ENCODE measurements at places on chromosomes 7 and 10.

DNA sequence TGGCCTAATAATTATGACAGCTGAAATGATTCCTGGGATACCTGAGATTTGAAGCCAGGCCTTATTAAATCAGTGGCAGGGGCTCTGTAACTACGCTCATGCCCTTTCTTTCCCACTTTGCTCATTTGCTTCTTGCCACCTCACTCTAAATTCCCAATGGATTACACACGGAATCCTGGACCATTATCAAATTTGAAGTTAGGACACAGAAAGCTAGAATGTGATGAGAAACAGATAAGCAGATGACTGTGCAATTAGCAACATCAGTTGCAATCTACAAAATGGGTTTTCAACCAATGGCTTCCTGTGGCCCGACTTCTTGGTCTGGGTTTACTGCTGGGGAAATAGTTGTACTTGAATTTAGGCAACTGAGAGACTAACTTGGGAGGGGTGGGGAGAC is 374.3 kb downstream of the INHBA start:
- DNase-seq, result no peak
- no peaks in the 10 kb centered on the region for H3K4me1 ChIP-seq
- no peaks in the 10 kb centered on the region for H3K36me3 ChIP-seq
- no peak overlapping the region for H3K27ac ChIP-seq
- H3K4me3 ChIP-seq, result no peak overlapping the region

GRCh38 chr10:46524472-46525176 is 31.8 kb downstream of the GPRIN2 start:
- no peak for DNase-seq
- H3K4me1 ChIP-seq, result no peaks in the 10 kb centered on the region
- no peak overlapping the region for H3K27ac ChIP-seq
- no peaks in the 10 kb centered on the region for H3K36me3 ChIP-seq

DNA sequence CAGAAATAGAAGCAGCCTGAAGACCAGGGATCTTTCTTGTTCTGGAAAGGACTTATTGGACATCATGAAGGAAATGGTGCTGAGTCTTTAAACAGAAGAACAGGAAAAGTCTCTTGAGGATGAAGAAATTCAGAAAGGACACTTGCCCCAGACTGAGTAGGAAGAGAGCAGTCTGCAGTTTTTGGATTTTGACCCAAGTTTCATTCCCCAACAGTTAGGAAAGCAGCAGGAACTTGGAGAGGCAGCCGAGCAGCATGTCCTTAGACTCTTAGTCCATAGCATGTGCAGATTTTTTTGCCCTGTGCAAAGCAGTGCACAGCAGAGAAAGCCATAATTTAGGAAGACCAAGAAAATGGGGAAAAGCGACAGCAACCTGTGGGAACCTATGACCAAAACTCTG is 927.2 kb upstream of the AUTS2 start:
- DNase-seq, result no peak
- H3K27ac ChIP-seq, result no peak overlapping the region
- no peaks in the 10 kb centered on the region for H3K27me3 ChIP-seq
- no peaks in the 10 kb centered on the region for H3K4me1 ChIP-seq
- H3K4me3 ChIP-seq, result no peak overlapping the region
- no peaks in the 10 kb centered on the region for H3K36me3 ChIP-seq

DNA sequence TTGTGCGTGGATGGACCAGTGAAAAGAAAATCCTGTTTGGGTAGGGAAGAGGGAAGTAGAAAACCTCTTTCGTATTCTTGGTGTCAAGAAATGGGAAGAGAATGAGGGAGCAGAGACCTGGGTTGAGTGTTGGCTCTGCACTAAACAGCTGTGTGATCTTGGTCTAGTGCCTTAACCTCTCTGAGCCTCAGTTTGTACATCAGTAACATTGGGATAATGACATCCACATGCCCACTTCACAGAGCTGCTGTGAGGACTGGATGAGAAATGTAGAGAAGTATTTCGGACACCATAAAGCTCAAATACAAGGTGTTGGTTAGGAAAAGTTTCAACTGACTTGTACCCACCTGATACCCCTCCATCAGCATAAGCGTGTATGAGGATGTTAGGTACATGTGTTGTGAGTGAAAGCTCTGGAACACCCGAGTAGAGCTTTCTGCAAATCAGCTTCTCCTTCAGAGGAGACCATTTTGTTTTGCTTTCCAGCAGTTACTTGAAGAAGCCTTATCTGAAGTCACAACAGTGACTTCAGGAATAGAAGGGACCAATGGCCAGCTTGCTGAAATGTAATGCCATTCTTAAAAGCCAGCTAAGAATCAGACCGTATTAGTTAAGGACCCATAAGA is 11.2 kb downstream of the TRIM56 start:
- H3K27me3 ChIP-seq, result peaks cover 5% of the 10 kb centered on the region
- peaks cover 4% of the 10 kb centered on the region for H3K4me1 ChIP-seq
- no peak overlapping the region for H3K4me3 ChIP-seq
- no peak for DNase-seq
- no peak overlapping the region for H3K27ac ChIP-seq

GRCh38 chr10:51786684-51787035 is 87.3 kb upstream of the CSTF2T start:
- H3K4me3 ChIP-seq, result no peak overlapping the region
- H3K36me3 ChIP-seq, result no peaks in the 10 kb centered on the region
- no peak for DNase-seq
- H3K4me1 ChIP-seq, result no peaks in the 10 kb centered on the region
- no peak overlapping the region for H3K27ac ChIP-seq
- no peaks in the 10 kb centered on the region for H3K27me3 ChIP-seq

GRCh38 chr7:128373606-128374005 is 12.1 kb upstream of the PRRT4 start:
- H3K36me3 ChIP-seq, result no peaks in the 10 kb centered on the region
- no peak overlapping the region for H3K4me3 ChIP-seq
- no peaks in the 10 kb centered on the region for H3K4me1 ChIP-seq
- peaks cover 3% of the 10 kb centered on the region for H3K27me3 ChIP-seq

Measured in thymus (tissue), 14 donors.